ENCODE measurements at places on chromosomes 13 and 19. TPM values are rescaled to one million over a fixed set of nuclear protein-coding genes. Genes with fewer than 3 reads are reported as not detected.
A peak's percentile ranks its signal among the peaks of the same experiment; 100 is the strongest.

Gene NDUFA7
- total RNA-seq, result 4.3 TPM

DNA sequence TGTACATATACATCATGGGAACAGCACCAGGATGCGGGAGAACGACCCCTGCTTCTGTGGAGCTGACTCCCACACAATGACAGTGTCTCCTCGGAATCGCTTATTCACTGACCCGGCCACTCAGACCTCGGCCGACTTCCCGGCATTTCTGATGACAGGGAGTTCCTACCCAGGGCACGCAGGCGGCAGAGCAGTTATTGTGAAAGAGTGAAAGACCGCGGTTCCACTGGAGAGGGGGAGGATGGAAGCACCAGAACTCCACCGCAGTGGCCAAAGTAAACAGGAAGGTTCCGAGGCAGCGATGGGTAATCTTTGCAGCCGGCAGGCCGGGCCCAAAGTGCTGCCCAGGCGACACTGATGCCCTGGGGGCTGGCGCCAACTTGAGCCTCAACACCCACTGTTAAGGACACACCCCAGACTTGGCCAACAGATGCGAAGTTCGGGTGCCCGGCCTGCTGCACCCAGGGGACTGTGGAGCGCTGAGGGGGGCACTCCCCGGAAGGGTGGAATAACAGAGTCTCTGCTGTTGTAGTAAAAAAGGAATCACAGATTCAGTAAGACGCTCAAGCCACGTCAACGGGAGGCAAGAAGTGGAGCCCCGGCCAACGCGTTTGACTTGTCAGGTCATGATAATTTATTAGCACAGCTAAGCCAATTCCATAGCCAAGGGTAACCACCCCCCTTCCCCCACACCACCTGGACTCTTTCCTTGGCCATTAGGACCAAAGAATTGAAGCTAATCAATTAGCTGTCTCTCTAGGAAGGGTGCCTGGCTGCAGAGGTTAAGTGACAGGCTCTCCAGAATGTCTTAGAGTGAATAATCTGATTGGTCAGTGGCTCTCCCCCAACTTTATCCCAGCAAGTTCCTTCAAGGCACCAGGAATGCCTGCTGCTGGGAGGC is 5.8 kb downstream of the MLLT1 start:
- H3K36me3 ChIP-seq, result peaks cover 2% of the 10 kb centered on the region
- no peaks in the 10 kb centered on the region for H3K27me3 ChIP-seq
- peak; percentile 87 for DNase-seq
- peak overlapping the region; percentile 88 for H3K27ac ChIP-seq
- H3K4me1 ChIP-seq, result peaks cover 89% of the 10 kb centered on the region

- H3K27me3 ChIP-seq, result no peaks in the 10 kb centered on the region
- H3K36me3 ChIP-seq, result no peaks in the 10 kb centered on the region
- no peak overlapping the region for H3K4me3 ChIP-seq
- no peak overlapping the region for H3K27ac ChIP-seq
- no peaks in the 10 kb centered on the region for H3K4me1 ChIP-seq
Measured at GRCh38 chr19:9958379-9958821, 22.1 kb upstream of the OLFM2 start.

Gene RFPL4A
- total RNA-seq, result not detected

DNA sequence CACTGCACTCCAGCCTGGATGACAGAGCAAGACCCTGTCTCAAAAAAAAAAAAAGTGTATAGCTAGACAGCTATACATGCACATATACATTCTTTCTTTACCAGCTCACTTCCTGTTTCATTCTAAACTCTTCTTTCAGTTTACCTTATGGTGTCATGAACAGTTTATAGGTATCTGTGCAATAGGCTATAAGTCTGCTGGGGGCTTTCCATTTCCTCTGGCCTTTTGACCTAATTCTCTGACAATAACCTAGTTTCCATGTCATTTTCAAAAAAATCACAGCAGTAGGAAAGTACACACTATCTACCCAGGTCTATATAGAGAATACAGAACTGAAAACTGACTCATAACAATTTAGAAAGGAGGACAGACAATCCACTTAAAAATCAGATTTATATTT is 24.4 kb upstream of the URAD start:
- no peaks in the 10 kb centered on the region for H3K4me1 ChIP-seq
- no peak for DNase-seq
- no peaks in the 10 kb centered on the region for H3K36me3 ChIP-seq
- H3K27ac ChIP-seq, result no peak overlapping the region

- no peak overlapping the region for H3K27ac ChIP-seq
- peaks cover 64% of the 10 kb centered on the region for H3K4me1 ChIP-seq
- no peak overlapping the region for H3K4me3 ChIP-seq
- H3K36me3 ChIP-seq, result peaks cover 12% of the 10 kb centered on the region
- DNase-seq, result no peak
- H3K27me3 ChIP-seq, result no peaks in the 10 kb centered on the region
Measured at GRCh38 chr19:8461891-8462290, 17.1 kb downstream of the HNRNPM start.

GRCh38 chr19:10918359-10918758 is 10.1 kb downstream of the YIPF2 start:
- DNase-seq, result no peak
- peaks cover 19% of the 10 kb centered on the region for H3K4me1 ChIP-seq
- H3K4me3 ChIP-seq, result no peak overlapping the region

Gene NLRP9
- total RNA-seq, result not detected

Gene IZUMO4
- total RNA-seq, result 4.0 TPM

GRCh38 chr19:5106191-5106726 is 137.3 kb downstream of the KDM4B start:
- H3K27ac ChIP-seq, result peak overlapping the region; percentile 91
- H3K36me3 ChIP-seq, result no peaks in the 10 kb centered on the region
- H3K4me3 ChIP-seq, result no peak overlapping the region
- DNase-seq, result no peak
- H3K4me1 ChIP-seq, result peaks cover 54% of the 10 kb centered on the region

DNA sequence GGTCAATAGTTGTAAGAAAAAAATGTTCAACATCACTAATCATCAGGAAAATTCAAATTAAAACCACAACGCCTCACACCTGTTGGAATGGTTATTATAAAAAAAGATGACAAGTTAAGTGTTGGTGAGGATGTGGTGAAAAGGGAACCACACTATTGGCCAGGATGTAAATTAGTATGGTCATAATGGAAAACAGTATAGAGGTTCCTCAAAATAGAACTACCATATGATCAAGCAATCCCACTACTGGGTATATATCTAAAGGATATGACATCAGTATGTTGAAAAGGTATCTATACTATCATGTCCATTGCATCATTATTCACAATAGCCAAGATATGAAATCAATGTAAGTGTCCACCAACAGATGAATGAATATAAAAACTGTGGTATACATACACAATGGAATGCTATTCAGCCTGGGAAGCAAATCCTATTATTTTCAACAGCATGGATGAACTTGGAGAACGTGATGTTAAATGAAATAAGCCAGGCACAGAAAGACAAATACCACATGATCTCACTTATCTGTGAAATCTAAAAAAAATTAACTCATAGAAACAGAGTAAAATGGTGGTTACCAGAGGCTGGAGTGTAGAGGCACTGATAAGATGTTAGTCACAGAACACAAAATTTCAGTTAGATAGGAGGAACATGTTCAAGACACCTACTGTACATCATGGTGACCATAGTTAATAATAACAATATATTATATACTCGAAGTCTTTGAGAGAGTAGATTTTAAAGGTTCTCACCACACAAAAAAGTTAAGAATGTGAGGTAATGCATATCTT is 56.6 kb downstream of the TBC1D4 start:
- H3K27ac ChIP-seq, result no peak overlapping the region
- no peaks in the 10 kb centered on the region for H3K27me3 ChIP-seq
- no peak for DNase-seq
- H3K4me1 ChIP-seq, result peaks cover 9% of the 10 kb centered on the region
- no peak overlapping the region for H3K4me3 ChIP-seq

Gene GZMM
- total RNA-seq, result not detected

Gene ADAT3
- total RNA-seq, result 13.7 TPM

DNA sequence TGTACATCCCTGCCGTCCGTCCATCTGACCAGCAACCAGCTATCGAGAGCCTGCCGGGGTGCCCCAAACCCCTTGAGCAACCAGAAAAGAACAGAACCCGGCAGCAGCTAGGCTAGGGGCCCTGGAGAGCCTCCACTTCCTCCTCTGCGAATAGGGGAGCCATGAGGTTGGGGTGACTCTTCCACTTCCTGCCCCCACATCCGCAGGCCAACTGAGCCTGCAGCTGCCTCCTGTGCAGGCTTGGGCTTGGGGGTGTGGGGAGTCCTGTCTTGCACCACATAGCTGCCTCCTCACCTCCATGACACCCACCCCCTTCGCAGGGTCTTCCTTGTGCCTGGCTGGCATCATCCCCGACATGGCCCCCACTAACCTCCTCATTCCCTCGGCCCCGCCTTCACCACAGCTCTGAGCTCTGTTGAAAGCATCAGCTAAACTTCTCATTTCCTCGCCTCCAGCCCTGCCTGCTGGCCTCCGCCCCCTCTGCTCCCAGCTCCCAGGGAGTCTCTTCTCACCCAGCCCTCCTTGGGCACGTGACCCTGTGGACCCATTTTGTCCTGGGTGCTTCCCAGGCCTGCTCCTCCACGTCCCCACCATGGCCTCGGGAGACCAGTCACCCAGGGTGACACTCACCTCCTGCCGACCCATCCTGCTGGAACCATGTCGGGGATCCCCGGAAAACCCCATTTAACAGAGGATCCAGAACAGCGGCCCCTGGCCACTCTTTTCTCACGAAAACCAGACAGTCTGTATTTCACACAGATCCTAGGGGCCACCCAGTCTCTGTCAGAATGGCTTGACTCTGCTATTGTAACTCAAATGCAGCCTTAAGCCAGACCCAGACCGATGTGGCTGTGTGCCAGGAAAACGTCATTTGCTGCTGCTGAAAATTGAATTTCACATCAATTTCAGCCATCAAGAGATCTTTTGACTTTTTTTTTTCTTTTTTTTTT is 50.4 kb downstream of the MYO9B start:
- no peak overlapping the region for H3K4me3 ChIP-seq
- peak; percentile 45 for DNase-seq
- H3K27me3 ChIP-seq, result no peaks in the 10 kb centered on the region
- no peaks in the 10 kb centered on the region for H3K36me3 ChIP-seq
- H3K4me1 ChIP-seq, result peaks cover 2% of the 10 kb centered on the region

GRCh38 chr19:17306285-17306714 is 628 bp downstream of the MRPL34 start:
- no peaks in the 10 kb centered on the region for H3K27me3 ChIP-seq
- peak overlapping the region; percentile 95 for H3K27ac ChIP-seq
- H3K4me3 ChIP-seq, result peak overlapping the region; percentile 53
- DNase-seq, result no peak
- peaks cover 61% of the 10 kb centered on the region for H3K4me1 ChIP-seq
- no peaks in the 10 kb centered on the region for H3K36me3 ChIP-seq

- H3K27ac ChIP-seq, result no peak overlapping the region
- H3K36me3 ChIP-seq, result no peaks in the 10 kb centered on the region
- no peak for DNase-seq
Measured at GRCh38 chr13:74443631-74444030, 309.4 kb upstream of the KLF12 start.

Gene C13orf42
- total RNA-seq, result not detected

Gene IFNL1
- total RNA-seq, result not detected

Gene PSG3
- total RNA-seq, result not detected

DNA sequence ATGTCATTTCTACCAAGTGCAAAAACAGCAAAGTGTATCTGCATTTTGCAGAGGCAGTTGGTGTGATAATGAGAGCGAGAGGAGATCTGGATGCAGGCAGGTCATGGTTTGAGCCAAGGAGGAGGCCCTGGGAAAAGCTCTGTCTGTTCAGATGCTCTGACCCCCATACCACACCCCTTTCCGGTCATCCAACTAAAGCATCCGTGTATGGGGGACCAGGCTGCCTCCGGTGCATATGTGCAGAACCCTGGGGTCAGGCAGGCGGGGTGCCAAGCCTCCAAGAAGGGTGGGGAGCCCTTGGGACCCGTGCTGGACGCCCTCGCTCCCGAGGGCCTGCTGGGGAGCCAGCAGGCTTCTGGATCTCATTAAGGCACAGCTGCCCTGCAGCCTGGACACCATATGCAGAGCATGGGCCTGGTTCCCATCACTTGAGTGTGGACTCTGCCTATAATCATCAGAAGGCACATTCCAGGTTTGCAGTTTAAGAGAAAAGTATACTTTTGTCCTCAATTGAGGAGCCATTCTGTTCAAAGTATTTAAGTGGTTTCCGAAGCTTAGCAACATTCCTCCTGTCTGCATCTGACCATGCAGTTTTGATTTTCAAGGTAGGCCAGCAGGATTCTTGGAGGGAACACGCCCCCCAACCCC is 56.1 kb downstream of the ALOX5AP start:
- peaks cover under 1% of the 10 kb centered on the region for H3K4me1 ChIP-seq
- H3K27me3 ChIP-seq, result no peaks in the 10 kb centered on the region
- H3K36me3 ChIP-seq, result no peaks in the 10 kb centered on the region
- peak; percentile 17 for DNase-seq
- H3K4me3 ChIP-seq, result no peak overlapping the region
- H3K27ac ChIP-seq, result peak overlapping the region; percentile 45

DNA sequence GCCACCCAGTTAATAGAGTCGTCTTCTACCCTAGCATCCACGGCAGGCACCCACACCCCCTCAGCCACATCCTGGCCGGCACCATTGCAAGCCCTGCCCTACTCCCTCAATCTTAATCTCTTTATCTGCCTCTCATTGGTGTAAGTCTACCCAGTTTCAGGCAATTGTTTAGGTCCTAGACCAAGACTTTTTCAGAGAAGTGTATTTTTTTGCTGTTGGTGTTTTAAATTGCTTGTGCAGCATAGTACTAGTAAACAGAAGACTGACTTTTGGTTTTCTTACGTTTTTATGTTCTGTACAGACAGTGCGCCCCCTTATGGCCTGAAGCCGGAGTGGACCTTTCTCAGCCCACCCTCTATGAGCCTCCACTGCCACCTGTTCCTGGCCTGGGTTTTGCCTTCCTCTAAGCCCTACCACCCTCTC is 2.3 kb upstream of the LCP1 start:
- H3K4me3 ChIP-seq, result no peak overlapping the region
- peak; percentile 27 for DNase-seq
- H3K27me3 ChIP-seq, result no peaks in the 10 kb centered on the region
- no peak overlapping the region for H3K27ac ChIP-seq
- no peaks in the 10 kb centered on the region for H3K4me1 ChIP-seq
- no peaks in the 10 kb centered on the region for H3K36me3 ChIP-seq

DNA sequence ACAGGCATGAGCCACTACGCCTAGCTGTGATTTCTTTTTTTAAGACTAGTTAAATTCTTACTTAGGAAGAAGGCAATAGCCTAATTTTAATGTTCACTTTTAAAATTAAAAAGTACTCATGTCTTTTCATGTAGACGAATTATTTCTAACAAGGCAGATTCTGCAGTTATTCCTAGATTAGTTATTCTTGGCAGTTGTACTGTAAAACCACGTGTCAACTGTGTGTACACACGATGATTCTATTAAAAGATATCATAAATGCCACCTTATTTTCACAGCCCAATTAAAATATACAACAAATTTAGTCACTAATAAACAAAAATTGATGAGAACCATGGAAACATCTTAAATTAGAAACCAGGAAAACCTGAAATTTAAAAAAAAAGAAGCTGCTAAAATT is 10.6 kb upstream of the FOXO1 start:
- H3K27ac ChIP-seq, result no peak overlapping the region
- no peak for DNase-seq
- H3K4me1 ChIP-seq, result peaks cover 13% of the 10 kb centered on the region
- H3K4me3 ChIP-seq, result no peak overlapping the region
- no peaks in the 10 kb centered on the region for H3K36me3 ChIP-seq

Gene S1PR5
- 1.6 TPM for total RNA-seq
